ENCODE measurements at places on chromosomes 4 and X.

DNA sequence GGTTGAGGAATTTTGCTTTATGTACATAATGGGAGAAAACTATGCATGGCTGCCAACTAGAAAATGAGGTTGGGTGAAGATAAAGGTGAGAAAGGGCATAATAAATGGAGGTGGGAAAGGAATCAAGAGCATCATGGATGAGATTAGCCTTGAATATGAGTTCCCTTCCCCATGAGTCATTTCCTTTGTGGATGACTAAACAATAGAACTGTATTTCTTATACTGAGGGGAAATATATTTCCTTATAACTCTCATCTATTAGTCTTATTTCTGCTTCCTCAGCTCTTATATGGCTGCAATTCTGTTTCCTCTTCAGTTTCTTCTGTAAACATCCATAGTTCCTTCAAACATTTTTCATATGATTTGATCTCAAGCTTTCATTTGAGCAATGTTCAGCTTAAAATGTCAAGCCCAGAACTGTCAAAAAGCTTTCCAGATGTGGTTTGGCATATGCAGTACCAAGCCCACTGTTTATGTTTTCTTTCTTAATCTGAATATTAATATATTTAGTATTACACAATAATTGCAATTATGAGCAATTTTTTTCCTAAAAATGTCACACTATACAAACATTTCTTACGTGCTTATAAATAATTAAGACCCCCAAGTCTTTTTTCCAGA is 100.7 kb upstream of the GRPR start:
- no peaks in the 10 kb centered on the region for H3K36me3 ChIP-seq
- no peak overlapping the region for H3K27ac ChIP-seq
- no peak overlapping the region for H3K4me3 ChIP-seq
- H3K27me3 ChIP-seq, result no peaks in the 10 kb centered on the region
- DNase-seq, result no peak

GRCh38 chr4:914531-914930 is 17.6 kb downstream of the GAK start:
- DNase-seq, result no peak
- H3K4me1 ChIP-seq, result peaks cover 5% of the 10 kb centered on the region
- no peaks in the 10 kb centered on the region for H3K27me3 ChIP-seq

DNA sequence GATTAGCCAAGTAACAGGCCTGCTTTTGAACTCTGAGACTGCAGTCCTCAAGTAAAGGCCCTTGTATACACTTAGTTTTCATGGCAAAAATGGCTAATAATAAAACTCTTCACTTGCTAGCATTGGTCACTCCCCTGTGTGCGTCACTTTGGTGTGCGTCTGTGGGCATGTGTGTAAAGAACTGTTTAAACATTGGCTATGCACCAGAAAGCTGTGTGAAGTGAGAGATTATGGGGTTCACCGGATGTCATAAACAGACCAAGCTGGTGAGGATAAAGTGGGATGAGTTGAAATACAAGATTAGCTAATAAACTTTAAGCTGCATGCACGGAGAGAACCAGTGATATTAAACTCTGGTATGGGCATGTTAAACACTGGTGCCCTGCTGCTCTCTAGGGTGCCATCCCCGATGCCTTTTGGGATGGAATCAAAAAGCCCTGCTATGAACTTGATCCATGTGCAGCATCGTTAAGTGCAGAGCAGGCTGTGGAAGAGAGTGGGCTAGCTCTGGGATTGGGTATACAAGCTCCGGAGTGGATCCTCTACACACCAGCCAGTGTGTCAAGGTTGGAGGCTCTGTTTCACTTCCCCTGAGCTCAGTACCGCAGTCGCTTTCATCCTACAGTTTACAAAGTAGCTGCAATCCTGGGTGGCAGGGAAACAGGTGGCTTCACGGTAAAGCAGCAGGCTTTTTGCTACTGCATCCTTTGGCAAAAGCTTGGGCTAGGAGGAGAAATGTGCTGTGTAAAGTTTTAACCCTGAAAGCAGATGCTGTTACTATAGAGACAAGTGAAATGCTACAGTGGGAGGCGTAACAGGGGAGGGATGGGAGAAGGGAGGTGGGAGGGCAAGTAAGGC is 108.3 kb upstream of the SLC4A4 start:
- H3K4me1 ChIP-seq, result peaks cover 63% of the 10 kb centered on the region

DNA sequence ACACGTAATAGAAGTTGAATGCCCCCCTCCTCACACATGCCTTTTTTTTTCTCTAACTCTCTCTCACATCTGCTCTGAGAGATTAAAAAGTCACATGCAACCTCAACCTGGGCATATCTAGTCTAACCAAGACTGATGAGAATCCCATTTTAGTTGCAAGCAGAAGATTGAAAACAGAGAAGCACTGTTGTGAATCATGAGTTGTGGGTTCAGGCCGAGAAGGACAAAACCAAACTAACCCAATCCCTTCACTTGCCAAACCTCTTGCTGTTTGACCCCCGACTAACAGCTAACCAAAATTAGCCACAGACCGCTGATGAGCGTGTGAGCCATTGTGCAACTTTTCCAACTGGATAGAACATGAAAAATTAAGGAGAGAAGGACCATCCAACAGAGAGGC is 31.8 kb downstream of the CXCL1 start:
- no peak for DNase-seq
- no peak overlapping the region for H3K27ac ChIP-seq
- H3K4me1 ChIP-seq, result peaks cover 4% of the 10 kb centered on the region
- H3K27me3 ChIP-seq, result no peaks in the 10 kb centered on the region
- no peak overlapping the region for H3K4me3 ChIP-seq

DNA sequence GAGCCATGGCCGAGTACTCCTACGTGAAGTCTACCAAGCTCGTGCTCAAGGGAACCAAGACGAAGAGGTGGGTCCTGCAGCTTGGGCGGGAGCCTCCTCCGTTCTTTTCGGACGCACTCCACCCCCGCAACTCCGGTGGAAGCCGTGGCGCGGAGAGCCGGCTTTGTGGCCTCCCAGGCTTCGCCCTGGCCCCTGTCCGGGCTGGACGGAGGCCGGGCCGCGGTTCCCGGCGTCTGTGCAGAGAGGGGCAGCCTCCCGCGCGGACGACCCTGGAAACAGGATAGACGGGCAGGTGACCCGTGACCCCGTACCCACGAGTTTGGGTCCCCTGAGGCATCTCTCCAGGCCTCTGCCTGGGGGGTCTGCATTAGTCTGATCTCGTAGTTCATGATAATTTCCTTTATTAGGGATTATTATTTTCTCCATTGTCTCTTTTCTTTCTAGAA is 356 bp downstream of the FRG1 start:
- H3K4me1 ChIP-seq, result peaks cover 10% of the 10 kb centered on the region
- peaks cover 8% of the 10 kb centered on the region for H3K36me3 ChIP-seq
- H3K27ac ChIP-seq, result peak overlapping the region; percentile 98

GRCh38 chr4:39942507-39942906 is 35.2 kb downstream of the PDS5A start:
- DNase-seq, result no peak
- no peak overlapping the region for H3K27ac ChIP-seq
- H3K36me3 ChIP-seq, result peaks cover 3% of the 10 kb centered on the region
- no peaks in the 10 kb centered on the region for H3K27me3 ChIP-seq
- H3K4me1 ChIP-seq, result no peaks in the 10 kb centered on the region
- H3K4me3 ChIP-seq, result no peak overlapping the region

GRCh38 chr4:135670548-135670947 is 1469.0 kb upstream of the PABPC4L start:
- H3K36me3 ChIP-seq, result no peaks in the 10 kb centered on the region
- H3K27ac ChIP-seq, result no peak overlapping the region
- H3K27me3 ChIP-seq, result no peaks in the 10 kb centered on the region
- no peak overlapping the region for H3K4me3 ChIP-seq
- peaks cover 3% of the 10 kb centered on the region for H3K4me1 ChIP-seq

DNA sequence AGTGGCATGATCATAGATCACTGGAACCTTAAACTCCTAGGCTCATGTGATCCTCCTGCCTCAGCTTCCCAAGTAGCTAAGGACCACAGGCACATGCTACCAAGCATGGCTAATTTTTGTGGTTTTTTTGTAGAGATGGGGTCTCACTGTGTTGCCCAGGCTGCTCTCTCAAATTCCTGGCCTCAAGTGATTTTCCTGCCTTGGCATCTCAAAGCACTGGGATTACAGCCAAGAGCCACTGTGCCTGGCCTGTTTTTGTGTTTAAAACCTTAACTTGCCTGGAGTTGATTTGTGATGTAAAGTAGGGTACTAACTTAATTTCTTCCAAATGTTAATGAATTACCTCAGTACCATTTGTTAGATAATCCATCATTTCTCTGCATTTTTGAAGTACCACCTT is 22.3 kb downstream of the DLG3 start:
- H3K4me1 ChIP-seq, result peaks cover 11% of the 10 kb centered on the region
- H3K36me3 ChIP-seq, result peaks cover 20% of the 10 kb centered on the region
- no peak overlapping the region for H3K4me3 ChIP-seq
- no peaks in the 10 kb centered on the region for H3K27me3 ChIP-seq
- DNase-seq, result no peak
